ENCODE measurements at places on chromosomes 6 and 20.

DNA sequence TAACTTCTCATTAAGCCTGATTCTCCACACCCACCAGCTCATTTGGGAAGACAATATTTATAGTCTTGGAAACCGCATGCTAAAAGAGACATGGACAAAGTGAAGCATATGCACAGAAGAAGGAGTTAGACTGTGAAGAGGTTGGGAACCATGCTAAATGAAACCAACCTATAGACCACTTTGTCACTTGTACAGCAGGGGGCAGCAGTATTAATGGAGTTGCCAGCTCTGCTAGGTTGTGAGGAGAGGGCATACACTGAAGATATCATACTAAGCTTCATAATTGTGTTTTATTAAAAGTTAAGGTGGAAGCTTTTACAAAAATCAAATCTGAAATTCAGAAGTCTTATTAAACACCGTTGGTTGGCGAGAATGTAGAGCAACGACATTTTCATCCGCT is 38.3 kb upstream of the HMGCLL1 start:
- DNase-seq: peak; percentile 67

DNA sequence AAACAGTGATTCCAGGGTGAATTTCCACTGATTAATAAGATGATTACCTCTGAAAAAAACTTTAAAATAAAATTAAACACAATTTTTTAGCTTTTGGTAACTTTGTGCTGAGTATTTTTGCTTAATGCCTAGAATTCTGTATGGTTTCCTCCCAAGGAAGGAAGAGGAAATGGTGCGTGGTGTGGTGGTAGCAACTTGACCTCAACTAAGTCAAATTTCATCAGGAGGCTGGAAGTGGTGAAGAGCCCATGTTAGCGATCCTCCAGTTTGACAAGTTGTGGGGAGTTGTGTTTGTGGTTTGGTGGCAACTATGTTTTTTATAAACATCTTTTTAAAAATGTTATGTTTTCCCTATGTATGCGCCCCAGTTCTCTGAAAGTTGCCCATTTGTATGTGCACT is 5.0 kb upstream of the RTF2 start:
- no peak for DNase-seq

- DNase-seq: no peak
These were observed 167.4 kb downstream of the CDC5L start for GRCh38 chr6:44554861-44555260.

DNA sequence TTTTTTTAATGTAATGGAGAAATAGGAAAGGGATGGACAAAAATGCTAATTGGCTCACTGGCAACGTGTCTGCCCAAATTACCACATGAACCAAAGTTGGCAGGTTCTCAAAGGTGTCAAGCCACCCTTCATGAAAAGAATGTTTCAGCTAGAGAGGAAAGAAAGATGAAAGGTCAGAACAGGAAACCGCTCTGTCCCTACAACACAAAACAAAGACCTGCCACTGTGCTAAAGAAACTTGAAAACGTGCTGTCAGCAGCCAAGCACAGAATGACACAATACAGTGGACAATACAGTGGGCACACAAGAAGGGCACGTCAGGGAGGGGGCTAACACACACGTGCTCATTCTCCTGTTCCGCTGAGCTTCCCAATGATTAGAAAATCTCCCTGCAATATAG is 4.9 kb downstream of the PREP start:
- DNase-seq: no peak

GRCh38 chr6:88813045-88813444 is 150.4 kb downstream of the RNGTT start:
- DNase-seq: no peak

DNA sequence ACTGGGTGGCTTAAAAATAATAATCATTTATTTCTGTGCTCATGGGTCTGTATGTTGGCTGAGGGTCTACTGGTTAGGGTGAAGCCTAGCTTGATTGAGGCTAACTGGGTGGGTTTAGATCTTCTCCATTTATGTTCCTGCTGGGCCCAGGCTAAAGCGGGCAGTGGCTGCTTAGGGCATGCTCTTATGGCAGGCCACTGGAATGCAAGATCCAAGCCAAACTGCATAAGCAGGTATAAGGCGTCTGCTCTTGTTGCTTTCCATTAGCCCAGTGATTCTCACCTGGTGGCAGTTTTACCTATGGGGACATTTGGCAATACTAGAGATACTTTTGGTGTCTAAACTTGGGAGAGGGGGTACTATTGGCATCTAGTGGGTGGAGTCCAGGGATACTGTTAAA is 44.5 kb downstream of the QKI start:
- no peak for DNase-seq

DNA sequence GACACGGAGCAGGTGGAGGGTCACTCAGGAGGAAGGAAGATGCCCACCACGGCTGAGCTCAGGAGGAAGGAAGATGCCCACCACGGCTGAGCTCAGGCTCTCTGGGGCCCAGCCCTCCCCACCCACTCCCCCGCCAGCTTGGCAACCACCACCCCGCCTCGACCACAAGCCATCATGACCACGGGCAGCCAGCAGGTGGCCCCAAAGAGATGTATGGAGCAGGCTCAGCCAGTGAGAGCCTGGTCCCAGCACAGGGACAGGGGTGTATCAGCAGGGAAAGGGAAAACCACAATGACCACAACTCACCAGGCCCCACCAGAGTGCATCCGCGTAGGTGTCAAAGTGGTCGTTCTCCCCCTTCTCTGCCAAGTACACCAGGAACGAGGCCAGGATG is 30.4 kb downstream of the KCNQ2 start:
- peak; percentile 38 for DNase-seq

GRCh38 chr6:161261325-161261724 is 12.5 kb downstream of the AGPAT4 start:
- DNase-seq: no peak

DNA sequence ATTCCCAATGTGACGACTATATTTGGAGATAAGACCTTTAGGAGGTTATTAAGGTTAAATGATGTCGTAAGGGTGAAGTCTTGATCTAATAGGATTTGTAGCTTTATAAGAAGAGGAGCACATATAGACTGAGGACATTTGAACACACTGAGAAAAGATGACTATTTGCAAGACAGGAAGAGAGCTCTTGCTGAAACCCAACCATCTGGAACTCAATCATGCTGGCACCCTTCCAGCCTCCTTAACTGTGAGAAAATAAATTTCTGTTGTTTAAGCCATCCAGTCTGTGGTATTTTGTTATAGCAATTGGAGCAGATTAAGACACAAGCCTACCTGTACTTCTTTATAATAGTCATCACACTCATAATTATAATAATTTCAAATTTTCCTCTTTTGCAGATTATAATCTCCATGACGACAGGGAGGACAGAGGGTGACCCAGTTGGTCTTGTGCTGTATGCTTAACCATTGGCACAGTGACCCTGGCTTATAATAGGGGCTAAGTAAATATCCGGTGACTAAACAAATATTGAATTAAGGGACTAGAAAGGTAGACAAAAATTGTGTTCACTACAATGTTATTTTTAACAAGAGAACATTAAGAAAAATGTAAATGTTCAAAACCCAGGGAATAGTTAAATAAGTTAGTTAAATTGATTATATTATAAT is 206.4 kb upstream of the HDDC2 start:
- DNase-seq: peak; percentile 65

- DNase-seq: no peak
These were observed 912 bp downstream of the IL17F start for GRCh38 chr6:52243282-52243893.

GRCh38 chr6:72758901-72759300 is 137.0 kb downstream of the KCNQ5 start:
- DNase-seq: no peak

DNA sequence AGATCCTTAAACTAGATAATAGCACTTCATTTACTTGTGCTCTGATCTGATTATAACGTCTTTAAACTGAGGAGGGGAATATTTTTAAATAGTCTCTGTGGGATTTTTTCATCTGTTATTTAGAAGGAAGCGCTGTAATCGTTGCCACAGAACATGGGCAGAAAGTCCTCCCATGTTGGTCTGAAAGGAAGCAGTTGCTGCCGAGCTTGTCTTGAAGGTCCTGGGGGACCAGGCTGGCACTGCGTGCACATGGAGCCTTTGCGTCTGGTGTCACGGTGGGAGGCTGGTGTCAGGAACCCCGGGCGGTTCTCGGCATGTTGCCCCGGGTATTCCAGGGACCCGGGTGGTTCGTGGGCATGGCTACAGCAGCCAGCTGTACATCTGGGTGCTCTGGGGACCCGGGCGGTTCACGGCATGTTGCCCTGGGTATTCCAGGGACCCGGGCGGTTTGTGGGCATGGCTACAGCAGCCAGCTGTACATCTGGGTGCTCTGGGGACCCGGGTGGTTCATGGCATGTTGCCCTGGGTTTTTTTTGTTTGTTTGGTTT is 11.5 kb downstream of the TPD52L2 start:
- DNase-seq: no peak

Data from cardiac fibroblast (primary cell).